ENCODE measurements at places on chromosomes 12 and 14.

DNA sequence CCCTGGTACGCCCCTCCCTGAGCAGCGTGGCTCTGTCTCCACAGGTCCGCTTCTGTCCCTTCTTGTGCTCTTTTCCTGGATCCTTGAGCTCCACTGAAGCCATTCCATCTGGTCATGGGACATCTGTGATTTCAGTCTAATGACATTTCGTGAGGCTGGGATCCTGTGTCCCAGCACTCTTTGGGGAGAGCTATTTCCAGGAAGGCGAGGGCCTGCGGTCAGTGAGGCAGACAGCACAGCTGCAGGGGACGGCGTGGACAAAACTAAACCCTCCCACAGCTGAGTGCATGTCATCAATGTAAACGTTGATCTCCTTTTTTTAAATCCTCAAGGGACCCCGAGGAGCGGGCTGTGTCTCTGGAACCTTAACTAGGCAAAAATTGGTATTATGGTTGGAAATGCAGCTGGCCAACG is 127.7 kb downstream of the DACT1 start:
- no peak for DNase-seq

- no peak for DNase-seq
These were observed 165.6 kb downstream of the PRKCH start for GRCh38 chr14:61486930-61487495.

DNA sequence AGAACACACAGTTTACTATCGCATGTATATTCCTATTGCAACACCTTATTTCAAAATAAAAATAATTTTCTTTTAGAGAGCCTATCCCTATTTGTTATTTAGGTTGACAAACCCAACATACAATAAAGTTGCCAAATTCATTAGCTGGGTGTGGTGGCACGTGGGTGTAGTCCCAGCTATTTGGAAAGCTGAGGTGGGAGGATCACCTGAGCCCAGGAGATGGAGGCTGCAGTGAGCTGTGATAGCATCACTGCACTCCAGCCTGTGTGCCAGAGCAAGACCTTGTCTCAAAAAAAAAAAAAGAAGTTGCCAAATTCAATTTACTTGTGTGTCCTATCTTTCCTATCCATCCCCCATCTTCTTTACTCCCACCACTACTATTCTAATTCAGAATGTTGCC is 23.9 kb downstream of the DENND5B start:
- no peak for DNase-seq

GRCh38 chr12:110458756-110459155 is 8.6 kb upstream of the ARPC3 start:
- no peak for DNase-seq

GRCh38 chr12:106025129-106025528 is 113.6 kb downstream of the NUAK1 start:
- DNase-seq = no peak

DNA sequence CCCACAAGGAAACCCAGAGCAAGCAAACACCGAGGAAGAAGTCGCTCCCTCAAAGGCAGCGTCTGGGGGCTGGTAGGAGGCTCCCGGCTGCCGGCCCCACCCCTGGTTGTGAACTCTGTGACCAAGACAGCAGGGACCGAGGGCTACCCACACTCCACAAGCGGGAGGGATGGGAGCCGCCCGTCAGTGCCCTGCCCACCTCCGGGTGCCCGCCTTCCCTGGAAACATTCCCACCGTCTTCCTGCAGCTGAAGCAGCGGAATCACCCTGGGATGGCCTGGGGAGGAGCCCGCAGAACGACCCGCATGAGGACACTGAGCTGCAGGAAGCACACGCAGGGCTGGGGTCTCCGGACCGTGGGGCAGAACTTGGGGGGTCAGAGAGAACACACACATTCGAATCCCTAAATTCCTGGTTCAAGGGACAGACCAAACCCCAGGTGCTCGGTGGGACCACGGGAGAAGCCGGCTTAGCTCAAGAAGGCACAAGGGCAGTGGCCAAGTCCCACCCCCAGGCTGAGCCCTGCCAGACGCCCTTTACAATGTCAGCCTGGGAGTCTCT is 33.5 kb upstream of the C14orf180 start:
- no peak for DNase-seq

DNA sequence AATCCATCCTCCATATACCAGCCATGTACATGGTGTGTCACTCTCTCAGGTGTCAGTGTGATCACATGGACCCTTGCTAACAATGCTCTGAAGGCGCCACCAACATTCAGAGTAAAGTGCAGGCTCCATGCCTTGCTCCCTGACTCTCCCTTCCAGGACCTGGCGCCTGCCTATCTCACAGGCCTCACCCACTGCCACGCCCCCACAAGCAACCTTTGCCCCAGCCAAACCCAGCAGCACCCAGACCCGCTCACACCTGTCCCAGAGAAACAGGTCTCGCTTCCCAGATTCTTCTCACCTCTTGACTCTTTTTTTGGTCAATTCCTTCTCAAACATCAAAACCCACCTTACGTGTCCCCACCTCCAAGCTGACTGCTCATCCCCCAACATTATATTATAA is 52.3 kb downstream of the KCNK10 start:
- no peak for DNase-seq
